Stimulated activated CD8-positive, alpha-beta memory T cell treated with anti-CD3 and anti-CD28 coated beads, Interleukin-15, amount 100 ng/mL, for 48 hours (primary cell): ENCODE measurements at places on chromosomes 6 and 20.

DNA sequence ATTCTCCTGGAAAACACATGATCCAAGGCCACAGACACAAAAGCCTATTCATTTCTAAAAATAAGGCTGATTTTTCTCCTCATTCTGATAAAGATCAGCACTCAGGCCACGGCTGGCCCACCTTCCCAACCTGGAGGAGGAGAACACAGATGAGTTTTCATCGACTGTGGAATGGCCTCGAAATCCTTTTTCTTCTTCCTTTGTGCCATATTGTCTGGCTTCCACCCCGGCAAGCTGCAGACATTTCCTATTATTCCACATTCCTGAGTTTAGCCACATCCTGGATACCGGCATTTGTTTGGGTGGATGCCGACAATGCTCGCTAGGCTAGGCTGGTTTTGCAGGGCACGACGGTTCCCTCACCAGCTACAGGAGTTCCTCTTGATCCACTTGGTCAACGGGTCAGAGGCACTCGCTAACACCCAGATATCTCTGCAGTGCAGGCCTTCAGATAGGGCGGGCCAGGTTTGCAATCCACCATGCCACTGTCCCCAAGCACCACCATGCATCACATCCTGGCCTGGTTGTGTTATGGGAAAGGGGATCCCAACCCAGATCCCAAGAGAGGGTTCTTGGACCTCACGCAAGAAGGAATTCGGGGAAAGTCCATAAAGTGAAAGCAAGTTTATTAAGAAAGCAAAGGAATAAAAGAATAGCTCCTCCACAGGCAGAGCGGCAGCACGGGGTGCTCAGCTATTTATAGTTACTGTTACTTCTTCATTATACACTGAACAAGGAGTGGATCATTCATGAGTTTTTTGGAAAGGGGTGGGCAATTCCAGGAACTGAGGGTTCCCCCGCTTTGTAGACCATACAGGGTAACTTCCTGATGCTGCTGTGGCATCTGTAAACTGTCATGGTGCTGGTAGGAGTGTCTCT lies 4.2 kb upstream of the CTSZ start:
- no peak for DNase-seq

- no peak for DNase-seq
These were observed 183.7 kb upstream of the PMEPA1 start for GRCh38 chr20:57893366-57893999.

GRCh38 chr20:41854765-41855164 lies 236.6 kb upstream of the CHD6 start:
- DNase-seq, result no peak

- DNase-seq, result no peak
These were observed 218.9 kb downstream of the PLCB4 start for GRCh38 chr20:9287826-9288225.

- DNase-seq, result no peak
These were observed 166.1 kb downstream of the TMEM242 start for GRCh38 chr6:157157258-157157657.

- no peak for DNase-seq
These were observed 64.7 kb upstream of the RPS6KA2 start for GRCh38 chr6:166691746-166692145.

DNA sequence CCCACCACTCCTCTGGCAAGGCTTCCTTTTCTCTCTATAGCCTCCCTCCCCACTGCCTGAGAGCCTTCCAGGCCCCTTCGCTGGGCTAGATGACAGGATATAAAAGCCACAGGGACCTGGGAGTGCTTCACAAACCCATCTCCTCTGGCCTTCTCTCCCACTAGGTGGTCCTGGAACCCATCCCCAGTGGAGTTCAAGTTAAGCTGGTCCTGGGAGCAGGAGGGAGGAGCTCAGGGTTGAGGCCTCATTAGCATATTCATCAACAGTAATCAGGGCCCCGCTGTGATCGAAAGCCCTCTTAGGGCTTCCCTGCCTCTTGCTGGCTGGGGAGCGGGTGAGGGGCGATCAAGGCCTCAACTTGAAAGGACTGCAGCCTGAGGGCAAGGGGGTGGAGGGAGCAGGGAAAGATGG lies 9.1 kb downstream of the EBF4 start:
- DNase-seq, result no peak

- DNase-seq, result no peak
These were observed 99.8 kb downstream of the TAF4 start for GRCh38 chr20:61965606-61966491.

DNA sequence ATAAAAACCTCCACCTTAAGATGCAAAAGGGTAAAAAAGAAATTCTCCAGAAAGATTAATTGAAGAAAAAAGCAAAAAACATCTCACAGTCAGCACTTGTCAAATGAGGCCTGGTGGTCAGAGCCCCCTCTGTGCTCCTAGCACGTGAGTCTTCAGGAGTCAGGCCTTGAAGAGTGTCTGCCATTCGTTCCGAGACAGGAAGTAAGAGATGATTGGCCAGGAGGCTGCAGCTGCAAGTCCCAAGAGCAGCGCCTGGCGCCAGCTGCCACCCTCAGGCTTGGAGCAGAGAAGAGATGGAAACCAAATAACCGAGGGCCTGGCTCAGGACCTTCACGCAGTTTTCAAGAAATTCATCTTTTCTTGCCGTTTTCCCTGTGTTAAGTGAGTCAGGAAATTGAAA lies 65.0 kb downstream of the FAM120B start:
- no peak for DNase-seq

DNA sequence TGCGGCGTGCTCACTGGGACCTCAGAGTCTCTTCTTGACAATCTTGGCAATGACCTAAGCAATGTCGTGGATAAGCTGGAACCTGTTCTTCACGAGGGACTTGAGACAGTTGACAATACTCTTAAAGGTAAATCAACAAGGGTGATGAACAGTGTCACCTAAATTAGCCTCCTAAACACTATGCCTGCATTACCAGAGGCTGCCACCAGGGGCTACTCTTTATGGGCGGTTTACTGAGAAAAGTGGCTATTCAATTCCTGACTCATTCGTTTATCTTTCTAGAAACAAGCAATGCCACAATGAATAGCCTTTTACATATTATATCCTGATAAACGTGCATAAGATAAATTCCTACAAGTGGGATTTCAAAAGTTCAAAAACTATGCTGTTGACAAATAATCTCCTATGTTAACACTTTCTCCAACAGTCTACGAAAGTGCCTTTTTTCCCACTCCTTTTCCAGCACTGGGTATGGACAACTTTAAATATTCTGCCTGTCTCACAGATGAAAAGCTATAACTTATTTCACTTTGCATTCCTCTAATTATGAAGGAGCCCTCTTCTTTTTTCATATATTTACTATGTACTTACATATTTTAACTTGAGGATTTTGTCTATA lies 1.3 kb downstream of the BPIFA2 start:
- peak; percentile 8 for DNase-seq

- DNase-seq, result no peak
These were observed 70.2 kb downstream of the TENT5A start for GRCh38 chr6:81682235-81682795.

- no peak for DNase-seq
These were observed 90.7 kb upstream of the PRDM1 start for GRCh38 chr6:105995391-105995865.

- DNase-seq, result no peak
These were observed 55.4 kb upstream of the TULP4 start for GRCh38 chr6:158256746-158257424.

- DNase-seq, result no peak
These were observed 8.4 kb downstream of the SDC4 start for GRCh38 chr20:45339799-45340198.

- DNase-seq, result peak; percentile 12
These were observed 53.9 kb downstream of the OTOR start for GRCh38 chr20:16801919-16802651.

- peak; percentile 71 for DNase-seq
These were observed 233.9 kb downstream of the PRL start for GRCh38 chr6:22062807-22063408.

- DNase-seq, result peak; percentile 19
These were observed 163.2 kb upstream of the OLIG3 start for GRCh38 chr6:137657351-137657911.

DNA sequence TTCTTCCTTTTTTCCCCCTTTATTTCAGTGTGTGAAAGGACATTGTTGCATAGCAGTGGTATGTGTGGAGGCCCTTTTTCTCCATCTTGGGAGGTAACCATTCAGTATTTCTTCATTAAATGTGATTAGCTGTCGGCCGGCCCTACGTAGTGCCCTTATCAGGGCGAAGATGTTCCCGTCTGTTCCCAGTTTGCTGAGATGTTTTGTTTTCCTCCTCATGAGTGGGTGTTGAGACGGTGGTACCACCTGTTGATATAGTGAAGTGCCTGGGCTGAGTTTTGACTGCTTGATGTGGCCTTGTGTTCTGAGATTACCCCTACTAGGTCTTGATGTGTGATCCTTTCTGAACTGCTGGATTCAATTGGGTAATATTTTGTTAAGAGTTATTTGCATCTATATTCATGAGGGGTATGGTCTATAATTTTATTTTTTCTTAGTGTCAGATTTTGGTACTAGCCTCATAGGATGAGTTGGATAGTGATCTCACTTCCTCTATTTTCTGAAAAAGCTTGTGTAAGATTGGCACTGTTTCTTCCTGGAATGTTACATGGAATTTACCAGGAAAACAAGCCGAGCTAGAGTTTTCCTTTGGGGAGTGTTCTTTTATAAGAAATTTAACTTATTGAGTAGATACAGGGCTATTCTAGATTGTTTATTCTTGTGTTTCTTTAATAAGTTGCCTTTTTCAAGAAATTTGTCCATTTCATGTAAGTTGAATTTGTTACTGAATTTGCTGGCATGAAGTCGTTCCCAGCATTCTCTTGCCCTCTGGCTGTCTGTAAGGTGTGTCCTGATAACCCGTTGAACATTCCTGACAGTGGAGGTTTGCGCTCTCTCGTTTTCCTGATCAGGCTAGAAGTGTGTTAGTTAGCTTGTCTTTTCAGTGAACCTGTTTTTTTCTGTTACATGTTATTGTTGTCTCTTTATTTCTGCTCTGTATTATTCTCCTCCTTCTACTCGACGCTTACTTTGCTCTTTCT lies 4.3 kb downstream of the MTG2 start:
- DNase-seq, result no peak

DNA sequence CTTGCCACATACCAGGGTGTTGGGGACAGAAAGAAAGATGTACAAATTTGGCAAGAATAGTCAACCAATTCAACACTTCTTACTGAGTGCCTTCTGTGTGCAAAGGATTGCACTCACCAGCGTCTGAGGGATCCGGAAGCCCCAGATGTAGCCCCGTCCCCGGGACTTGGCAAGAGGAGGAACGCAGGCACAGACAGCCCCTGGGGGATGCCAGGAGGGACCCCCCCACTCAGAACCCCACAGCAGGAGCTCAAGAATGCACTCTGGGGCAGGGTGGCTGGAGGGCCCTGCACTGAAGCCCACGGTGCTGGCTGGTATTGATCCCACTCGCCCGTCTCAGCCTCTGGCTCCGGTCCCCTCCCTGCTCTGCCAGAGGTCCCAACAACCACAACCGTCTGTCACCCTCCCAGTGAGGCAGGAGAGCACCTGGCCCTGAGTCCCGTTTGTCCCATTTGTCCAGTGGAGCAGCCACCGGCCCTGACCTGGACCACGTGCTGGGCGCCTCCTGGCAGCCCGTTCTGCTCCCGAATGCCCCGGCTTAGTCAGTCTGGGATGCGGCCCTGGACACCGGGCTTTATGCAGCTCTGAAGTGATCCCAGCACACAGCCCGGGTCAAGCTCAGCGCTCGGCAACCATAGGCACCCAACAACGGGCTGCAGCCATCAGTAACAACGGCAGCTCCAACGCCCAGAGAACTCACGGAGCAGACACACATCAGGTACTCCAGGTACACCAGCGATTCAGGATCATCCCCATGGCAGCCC lies 128.7 kb downstream of the DLL1 start:
- DNase-seq, result no peak

GRCh38 chr6:29675561-29675960 lies 5.4 kb downstream of the ZFP57 start:
- DNase-seq, result no peak
